Stimulated activated CD8-positive, alpha-beta memory T cell treated with anti-CD3 and anti-CD28 coated beads, Interleukin-4, amount 100 ng/mL, for 4 hours (primary cell): ENCODE measurements at places on chromosomes 11 and 22.

DNA sequence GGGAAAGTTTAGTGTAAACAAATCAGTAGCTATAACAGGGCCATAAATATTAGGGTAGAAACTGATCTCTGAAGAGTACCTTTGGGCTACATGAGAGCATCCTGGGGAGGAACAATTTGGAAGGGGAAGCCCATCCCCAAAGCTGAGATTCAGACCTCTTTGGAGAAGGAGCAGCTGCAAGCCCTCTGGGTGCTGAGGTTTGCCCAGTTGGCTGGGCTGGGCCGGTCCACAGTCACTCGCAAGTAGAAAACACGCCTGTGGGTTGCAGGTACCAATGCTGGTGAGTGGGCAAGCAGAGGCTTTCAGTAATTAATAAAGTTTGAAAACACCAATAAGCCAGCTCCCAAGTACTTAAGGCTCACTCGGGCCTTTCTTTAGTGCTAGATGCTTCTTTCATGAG, 124.5 kb downstream of the ARHGAP8 start:
- DNase-seq: no peak

DNA sequence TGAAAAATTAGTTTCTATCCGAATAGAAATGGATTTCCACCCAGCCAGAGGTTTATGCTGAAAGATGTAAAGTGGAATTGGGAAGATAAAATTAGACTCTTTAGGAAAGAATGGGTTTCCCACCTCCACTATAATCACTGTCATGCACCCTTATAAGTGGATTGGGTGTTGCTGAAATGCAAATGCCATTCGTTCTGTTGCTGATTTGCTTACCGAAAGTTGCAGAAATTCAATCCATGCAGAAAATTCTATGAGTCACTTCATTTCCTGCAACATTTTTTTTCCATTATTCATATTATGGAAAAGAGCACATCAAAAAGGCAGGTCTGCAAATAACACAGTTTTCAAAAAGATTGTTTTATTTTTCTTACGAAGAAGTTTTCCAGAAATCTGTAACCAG, 65.6 kb downstream of the LDLRAD3 start:
- no peak for DNase-seq

- DNase-seq: no peak
Observed at GRCh38 chr11:2275334-2276279, 5.2 kb upstream of the ASCL2 start.

- DNase-seq: no peak
Observed at GRCh38 chr11:1155274-1155693, 2.5 kb upstream of the MUC5AC start.

DNA sequence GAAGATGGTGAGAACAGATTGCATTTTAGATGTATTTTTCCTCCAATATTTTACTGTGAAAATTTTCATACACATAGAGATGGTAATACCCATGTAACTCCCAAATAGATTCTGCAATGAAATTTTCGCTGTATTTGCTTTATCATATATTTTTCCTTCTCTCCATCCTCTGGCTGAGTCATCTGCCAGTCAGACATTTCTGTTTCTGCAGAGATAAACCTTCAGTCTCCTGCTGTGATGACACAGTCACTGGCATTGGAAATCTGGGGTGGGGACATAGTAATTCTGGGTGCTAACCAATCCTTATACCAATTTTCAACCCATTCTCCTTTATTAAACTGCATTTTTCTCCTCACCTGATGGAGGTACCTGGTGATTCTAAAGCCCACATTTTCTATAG, 33.7 kb downstream of the SVIP start:
- no peak for DNase-seq

- DNase-seq: no peak
Observed at GRCh38 chr11:70854901-70855556, 397.3 kb downstream of the SHANK2 start.

GRCh38 chr11:115775846-115776245, 271.6 kb upstream of the CADM1 start:
- DNase-seq: no peak

DNA sequence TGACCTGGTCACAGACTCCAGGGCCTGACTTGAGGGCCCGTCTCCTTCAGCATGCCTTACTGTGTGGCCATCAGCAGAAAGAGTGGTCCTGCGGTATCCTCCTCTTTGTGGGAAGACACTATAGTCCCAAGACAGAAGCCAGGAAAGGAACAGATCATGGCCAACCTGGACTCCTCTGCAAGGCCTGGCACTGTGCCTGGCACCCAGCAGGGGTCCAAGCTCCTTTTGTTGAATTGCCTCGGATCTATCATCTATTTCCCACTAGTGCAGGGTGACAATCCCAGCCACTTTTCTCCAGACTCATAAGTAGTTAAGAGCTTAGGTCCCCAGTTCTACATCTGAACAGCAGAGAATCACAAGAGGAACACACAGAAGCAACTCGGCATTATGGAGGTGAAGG, 27.0 kb downstream of the DSCAML1 start:
- no peak for DNase-seq

DNA sequence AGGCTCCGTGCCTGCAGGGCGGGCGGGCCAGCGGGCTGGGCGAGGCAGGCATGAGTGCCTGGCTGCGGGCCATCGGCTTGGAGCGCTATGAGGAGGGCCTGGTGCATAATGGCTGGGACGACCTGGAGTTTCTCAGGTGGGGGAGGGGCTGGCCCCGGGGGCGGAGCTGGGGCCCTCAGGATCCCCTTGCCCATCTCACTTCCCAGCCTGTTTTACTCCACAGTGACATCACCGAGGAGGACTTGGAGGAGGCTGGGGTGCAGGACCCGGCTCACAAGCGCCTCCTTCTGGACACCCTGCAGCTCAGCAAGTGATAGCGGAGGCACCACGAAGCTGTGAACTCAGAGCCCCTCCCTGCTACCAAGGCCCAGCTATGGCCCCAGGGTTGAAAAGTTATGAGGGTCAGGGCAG, 5.9 kb downstream of the PHOX2A start:
- DNase-seq: no peak

DNA sequence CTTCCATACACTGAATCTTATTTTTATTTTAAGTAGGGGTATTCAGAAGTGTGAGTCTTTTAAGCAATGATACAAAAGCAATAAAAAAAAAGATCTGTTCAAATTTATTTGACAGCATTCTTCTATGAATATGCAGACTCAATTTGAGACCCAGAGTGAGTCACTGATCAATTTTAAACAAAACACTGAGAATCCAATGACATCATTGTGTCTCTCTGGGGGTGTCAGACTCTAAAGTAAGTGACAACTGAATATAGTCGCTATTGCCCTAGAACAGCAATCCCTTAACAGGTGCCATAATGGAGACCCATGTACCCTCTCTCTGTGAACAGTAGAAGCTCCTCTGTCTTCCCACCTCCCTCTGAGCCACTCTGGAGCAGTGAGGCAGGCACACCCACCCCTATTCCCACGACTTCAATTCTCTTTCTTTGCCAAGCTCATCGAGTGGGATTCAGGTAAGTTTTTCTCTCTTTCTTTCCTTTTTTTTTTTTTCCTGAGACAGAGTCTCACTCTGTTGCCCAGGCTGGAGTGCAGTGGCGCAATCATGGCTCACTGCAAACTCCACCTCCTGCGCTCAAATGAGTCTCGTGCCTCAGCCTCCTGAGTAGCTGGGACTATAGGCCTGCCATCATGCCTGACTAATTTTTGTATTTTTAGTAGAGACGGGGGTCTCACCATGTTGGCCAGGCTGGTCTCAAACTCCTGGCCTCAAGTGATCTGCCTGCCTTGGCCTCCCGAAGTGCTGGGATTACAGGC, 5.1 kb upstream of the RPS3 start:
- no peak for DNase-seq

GRCh38 chr11:75147191-75147874, 3.6 kb upstream of the SLCO2B1 start:
- no peak for DNase-seq

DNA sequence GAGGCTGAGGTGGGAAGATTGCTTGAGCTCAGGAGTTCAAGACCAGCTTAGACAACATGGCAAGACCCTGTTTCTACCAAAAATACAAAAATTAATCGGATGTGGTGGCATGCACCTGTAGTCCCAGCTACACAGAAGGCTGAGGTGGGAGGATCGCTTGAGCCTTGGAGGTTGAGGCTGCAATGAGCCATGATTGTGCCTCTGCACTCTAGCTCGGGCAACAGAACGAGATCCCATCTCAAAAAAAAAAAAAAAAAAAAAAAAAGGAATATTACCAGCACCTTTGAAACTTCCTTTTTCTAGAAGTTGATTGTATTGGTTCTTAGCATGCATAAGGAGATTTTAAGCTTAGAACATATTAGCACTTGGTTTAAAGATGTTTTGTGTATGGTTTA, 11.4 kb downstream of the CRKL start:
- no peak for DNase-seq

DNA sequence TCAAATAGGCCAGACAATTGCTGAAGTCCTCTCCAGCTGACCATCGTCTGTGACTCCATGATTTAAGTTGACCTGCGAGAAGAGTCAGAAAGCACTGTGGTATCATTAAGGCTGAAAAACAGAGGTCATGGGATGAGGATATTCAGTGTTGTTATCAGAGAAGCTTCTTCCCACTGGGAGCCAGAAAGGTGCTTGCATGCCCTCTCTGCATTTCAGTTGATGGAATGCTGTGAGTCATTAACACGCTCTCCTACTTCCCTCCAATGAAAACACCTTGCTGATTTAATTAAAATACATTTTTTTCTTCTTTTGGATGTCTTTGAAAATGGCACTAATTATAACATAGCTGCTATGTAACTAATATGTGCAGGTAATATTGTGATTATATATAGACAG, 667.0 kb downstream of the NTM start:
- DNase-seq: no peak

DNA sequence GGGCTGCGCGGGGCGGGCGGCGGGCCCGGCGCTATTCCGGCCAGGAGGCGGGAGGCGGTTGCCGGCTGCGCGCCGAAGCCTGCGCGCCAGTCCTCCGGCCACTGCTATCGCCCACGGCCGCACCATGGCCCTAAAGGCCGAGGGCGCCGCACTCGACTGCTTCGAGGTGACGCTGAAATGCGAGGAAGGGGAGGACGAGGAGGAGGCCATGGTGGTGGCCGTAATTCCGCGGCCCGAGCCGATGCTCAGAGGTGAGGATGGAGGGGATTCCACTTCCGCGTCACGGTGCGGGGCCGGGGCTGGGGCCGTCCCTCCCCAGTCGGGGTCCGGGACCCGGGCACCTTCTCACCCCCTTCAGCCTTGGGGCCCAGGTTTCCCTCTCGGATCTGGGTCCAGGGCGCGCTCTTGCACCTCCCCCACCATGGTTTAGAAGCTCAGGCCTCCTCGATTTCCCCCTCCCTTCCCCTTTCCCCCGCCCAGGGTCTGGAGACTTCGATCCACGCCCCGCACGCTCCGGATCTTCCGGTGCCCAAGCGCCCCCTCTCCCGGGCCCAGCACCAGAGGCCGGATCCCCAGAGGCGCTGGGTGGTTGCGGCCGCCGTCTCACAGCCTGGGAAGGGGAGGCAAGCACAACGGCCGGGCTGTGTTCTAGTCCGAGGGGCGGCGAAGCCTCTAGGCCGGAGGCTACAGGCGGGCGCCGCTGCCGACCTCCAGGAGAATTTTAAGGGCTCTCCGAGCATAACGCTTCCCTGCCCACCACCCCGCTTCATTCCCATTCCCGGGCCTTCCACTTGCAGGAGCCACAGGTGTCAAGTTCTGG, 517 bp downstream of the SPINDOC start:
- DNase-seq: no peak

DNA sequence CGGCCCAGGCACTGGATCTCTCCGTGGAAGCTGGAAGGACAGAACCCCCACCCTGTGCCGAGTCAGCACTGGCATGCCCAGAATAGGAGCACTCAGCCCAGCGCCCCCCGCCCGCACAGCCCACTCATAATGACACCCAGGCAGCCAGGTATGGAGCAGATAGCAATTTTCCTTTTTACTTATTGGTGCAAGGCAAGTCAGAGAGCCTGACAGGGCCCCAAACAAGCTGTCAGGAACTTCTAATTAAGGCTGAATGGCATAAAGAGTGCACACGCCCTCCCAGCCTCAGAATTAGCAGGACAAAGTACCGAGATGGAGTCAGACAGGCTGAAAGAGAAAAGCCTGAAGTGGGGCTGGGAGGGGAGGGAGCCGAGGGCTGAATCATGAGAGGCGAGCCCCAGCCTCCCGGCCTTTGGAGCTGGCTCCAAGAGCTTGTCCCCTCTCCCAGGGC, 76.9 kb downstream of the DSCAML1 start:
- DNase-seq: no peak

DNA sequence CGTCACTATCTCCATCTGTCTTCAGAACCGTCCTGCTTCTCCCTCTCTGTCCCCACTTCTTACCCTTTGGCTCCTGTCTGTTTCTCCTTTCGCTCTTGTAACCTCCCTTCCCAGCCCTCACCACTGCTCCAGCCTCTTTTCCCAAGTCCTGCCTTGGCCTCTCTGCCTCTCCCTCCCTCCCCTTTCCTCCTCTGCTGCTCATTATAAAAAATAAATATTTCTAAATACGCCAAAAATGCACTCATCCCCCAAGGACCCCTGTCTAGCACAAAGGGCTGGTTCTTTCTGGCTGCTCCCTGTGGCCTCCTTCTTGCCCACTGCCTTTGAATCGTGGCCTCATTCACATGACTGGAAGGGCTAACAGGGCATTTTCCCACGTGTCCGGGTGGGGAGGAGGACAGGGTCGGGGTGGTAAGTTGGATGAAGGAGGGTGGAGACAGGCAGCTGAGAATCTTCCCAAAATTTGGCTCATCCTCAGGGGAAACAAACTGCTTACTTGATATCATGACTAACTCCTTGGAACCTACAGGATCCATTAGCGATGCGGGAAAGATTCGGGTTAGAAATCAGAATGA, 26.4 kb upstream of the OAF start:
- no peak for DNase-seq

DNA sequence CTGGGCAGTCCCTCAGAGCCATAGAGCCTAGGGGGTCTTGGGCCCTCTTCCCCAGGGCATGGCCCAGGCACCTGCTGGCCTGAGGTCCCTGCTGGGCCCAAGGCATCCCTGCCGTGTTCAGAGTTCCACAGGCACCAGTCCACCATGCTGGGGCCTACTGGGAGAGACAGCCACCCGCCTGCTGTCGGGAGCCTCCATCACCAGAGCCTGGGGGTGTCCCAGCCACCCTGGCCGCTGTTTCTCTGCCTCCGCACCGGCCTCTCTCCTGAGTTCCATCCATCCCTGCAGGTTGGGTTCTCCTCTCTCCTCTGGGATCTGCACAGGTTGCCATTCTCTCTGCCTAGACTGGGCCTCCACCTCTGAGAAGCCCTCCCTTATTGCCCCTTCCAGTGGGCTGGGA, 68.6 kb downstream of the KCNQ1 start:
- DNase-seq: no peak

GRCh38 chr11:133814588-133815100, 30.7 kb downstream of the SPATA19 start:
- DNase-seq: no peak

GRCh38 chr11:130645164-130645842, 196.9 kb downstream of the ADAMTS15 start:
- DNase-seq: no peak

- no peak for DNase-seq
Observed at GRCh38 chr11:91046261-91046660, 823.4 kb upstream of the CHORDC1 start.

- DNase-seq: no peak
Observed at GRCh38 chr11:73350908-73351636, 25.1 kb upstream of the RELT start.

DNA sequence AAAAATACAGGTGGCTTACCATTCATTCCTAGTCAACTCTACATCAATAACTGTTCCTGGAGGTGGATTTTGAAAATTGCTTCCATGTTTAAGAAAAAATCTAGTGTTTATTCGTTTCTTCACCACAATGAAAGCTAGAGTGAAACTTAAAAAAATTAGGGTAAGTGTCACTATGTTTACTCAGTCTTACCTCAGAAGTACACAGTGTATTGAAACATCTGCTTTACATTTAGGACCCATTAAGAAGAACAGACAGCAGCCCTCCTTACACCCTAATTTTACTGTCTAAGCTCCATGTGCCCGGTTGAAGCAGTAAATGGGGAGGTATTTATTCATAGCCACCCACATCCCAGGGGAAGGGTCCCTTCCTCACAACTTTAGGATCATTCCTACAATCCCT, 51.4 kb downstream of the PIWIL3 start:
- no peak for DNase-seq
